ENCODE measurements at places on chromosomes 16 and 17. TPM values are rescaled to one million over a fixed set of nuclear protein-coding genes. Genes with fewer than 3 reads are reported as not detected.

CD300E gene
- not detected for total RNA-seq

CCDC154 gene
- 0.25 TPM for total RNA-seq

KRTAP4-6 gene
- total RNA-seq, result not detected

UBFD1 gene
- total RNA-seq, result 69.9 TPM

KRTAP3-3 gene
- not detected for total RNA-seq

SLC47A1 gene
- 0.90 TPM for total RNA-seq

DNA sequence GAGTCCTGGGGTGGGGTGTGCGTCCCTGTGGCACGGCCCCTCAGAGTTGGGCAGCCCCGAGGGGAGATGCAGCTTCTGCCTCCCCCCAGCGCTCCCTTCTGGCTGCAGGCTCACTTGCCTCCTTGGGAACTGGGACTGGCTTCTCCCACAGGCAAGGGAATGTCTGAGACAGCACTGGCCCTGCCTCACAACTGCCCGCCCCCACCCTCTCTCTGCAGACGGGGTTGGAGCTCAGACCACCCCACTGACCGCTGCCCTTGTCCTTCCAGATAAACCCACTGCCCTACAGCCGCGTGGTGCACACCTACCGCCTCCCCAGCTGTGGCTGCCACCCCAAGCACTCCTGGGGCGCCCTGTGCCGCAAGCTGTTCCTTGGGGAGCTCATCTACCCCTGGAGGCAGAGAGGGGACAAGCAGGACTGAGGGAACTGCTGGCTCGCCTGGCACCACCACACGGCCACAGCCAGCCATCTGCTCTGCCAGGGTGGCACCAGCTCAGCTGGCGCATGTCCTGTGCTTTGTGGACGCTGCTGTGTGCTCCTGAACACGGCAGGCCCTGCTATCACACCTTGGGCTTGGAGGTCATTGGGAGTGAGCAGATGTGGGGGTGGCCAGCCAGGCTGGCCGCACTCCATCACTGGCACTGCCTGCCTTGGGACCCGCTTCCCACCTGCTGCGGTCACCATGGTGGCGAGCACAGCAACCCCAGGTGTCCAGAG lies 7.1 kb upstream of the RAB40C start:
- no peaks in the 10 kb centered on the region for H3K27me3 ChIP-seq
- peaks cover 2% of the 10 kb centered on the region for H3K4me1 ChIP-seq
- no peak overlapping the region for H3K27ac ChIP-seq
- DNase-seq, result no peak

DNA sequence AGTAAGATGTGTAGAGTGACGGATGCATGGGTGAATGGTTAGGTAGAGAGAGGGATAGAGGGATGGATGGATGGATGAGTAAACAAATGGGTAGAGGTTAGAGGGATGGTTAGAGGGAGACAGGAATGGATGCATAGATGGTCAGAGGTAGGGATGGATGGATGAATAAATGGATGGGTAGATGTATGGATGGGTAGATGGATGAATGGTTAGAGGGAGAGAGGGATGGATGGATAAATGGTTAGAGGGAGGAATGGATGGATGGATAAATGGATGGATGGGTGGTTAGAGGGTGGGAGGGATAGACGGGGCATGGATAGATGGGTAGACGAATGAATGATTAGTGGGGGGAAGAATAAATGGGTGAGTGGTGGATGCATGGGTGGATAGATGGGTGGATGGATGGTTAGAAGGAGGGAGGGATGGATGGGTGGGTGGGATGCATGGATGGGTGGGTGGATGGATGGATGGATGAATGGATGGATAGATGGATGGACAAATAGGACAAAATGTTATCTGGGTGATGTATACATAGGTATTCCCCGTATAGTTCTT lies 29.2 kb upstream of the SNN start:
- peaks cover 3% of the 10 kb centered on the region for H3K4me1 ChIP-seq
- H3K4me3 ChIP-seq, result no peak overlapping the region
- H3K27me3 ChIP-seq, result peaks cover 2% of the 10 kb centered on the region
- no peak overlapping the region for H3K27ac ChIP-seq

DNA sequence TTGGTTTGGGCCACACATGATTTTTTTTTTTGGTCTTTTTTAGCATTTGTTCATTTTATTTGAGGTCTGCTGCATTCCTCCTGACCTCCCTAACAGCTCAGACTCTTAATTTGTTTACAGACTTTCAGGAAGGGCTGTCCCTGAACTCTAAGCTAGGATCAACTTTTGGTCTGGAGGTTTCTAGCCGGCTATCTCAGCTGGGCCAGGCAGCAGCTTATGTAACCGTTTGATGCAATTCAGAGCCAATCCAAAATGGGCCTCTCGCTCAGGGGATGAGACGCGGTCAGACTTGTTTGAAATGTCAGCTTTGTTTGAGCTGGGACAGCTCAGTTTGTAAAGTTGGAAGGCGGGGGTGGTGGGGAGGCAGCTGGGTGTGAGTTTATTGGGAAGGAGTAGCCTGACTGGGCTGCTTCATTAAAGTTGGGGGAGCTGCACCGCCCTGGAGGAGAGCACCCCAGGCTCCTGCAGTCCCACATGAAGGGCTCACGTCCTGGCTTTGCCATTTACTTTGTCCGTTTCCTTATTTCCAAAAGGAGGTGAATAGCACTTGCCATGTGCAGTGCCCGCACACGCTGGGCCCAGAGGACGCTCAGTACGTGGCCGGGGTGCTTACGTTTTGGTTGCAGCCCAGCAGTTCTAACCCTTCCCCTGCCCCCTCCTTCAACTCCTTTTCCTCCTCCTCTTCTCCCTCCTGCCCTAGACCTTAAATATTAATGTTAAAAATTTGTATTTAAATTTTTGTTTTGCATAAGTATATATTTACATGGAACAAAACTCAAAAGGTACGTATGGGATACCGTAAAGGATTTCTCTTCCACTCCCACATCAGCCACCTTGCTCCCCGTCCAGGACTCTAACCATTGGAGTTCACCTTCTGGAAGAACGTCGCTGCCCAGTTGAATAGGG lies 121.2 kb downstream of the SNX29 start:
- no peaks in the 10 kb centered on the region for H3K27me3 ChIP-seq
- H3K4me3 ChIP-seq, result no peak overlapping the region
- no peaks in the 10 kb centered on the region for H3K36me3 ChIP-seq
- no peak overlapping the region for H3K27ac ChIP-seq

GRCh38 chr17:21300601-21301571 lies 16.4 kb downstream of the MAP2K3 start:
- no peaks in the 10 kb centered on the region for H3K4me1 ChIP-seq
- DNase-seq, result no peak
- no peaks in the 10 kb centered on the region for H3K27me3 ChIP-seq
- no peak overlapping the region for H3K4me3 ChIP-seq
- H3K36me3 ChIP-seq, result peaks cover 25% of the 10 kb centered on the region

- H3K27me3 ChIP-seq, result no peaks in the 10 kb centered on the region
- no peaks in the 10 kb centered on the region for H3K36me3 ChIP-seq
- H3K27ac ChIP-seq, result no peak overlapping the region
- no peak overlapping the region for H3K4me3 ChIP-seq
- peaks cover 10% of the 10 kb centered on the region for H3K4me1 ChIP-seq
Measured at GRCh38 chr17:77409282-77410161, 268.8 kb downstream of the SEC14L1 start.

- no peaks in the 10 kb centered on the region for H3K4me1 ChIP-seq
- H3K36me3 ChIP-seq, result no peaks in the 10 kb centered on the region
- DNase-seq, result no peak
- H3K27ac ChIP-seq, result no peak overlapping the region
- no peak overlapping the region for H3K4me3 ChIP-seq
Measured at GRCh38 chr17:9120471-9120870, 99.2 kb downstream of the NTN1 start.

GRCh38 chr16:12386192-12386591 lies 409.7 kb downstream of the SNX29 start:
- H3K4me3 ChIP-seq, result no peak overlapping the region
- no peaks in the 10 kb centered on the region for H3K4me1 ChIP-seq
- H3K27ac ChIP-seq, result no peak overlapping the region
- H3K36me3 ChIP-seq, result no peaks in the 10 kb centered on the region
- H3K27me3 ChIP-seq, result no peaks in the 10 kb centered on the region

GRCh38 chr17:64032081-64032480 lies 11.6 kb upstream of the ICAM2 start:
- no peaks in the 10 kb centered on the region for H3K36me3 ChIP-seq
- H3K27me3 ChIP-seq, result no peaks in the 10 kb centered on the region
- no peak for DNase-seq
- H3K4me1 ChIP-seq, result no peaks in the 10 kb centered on the region

Data from endothelial cell of umbilical vein (primary cell).